ENCODE measurements at places on chromosomes 12 and 14.

GRCh38 chr12:104750061-104750460, 208.0 kb downstream of the SLC41A2 start:
- no peak for DNase-seq

GRCh38 chr12:82660541-82661325, 26.0 kb upstream of the TMTC2 start:
- DNase-seq, result no peak

- no peak for DNase-seq
These were observed 35.0 kb downstream of the MAP4K5 start for GRCh38 chr14:50497351-50497750.

DNA sequence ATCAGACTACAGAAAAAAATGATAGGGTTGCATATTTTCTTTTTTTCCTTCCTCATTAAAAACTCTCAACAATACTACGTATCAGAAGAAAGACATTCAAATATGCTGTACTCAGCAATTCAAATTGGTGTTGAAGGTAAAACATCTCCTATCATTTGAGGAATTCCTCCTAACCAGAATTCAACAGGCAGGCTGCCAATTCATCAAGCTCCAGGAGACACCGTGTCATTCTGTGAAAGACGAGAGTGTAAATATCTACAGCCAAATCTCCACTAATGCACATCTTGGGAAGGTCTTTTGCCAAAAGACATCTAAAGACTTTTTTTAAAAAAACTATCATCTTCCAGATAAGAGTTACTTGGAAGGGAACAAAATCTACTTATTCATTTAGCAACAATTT, 26.6 kb downstream of the NT5DC3 start:
- DNase-seq, result no peak

All from kidney (tissue), 22 donors.